ENCODE measurements at places on chromosomes 12 and 14.

- DNase-seq: no peak
Measured at GRCh38 chr12:54983536-54984101, 943 bp downstream of the TESPA1 start.

DNA sequence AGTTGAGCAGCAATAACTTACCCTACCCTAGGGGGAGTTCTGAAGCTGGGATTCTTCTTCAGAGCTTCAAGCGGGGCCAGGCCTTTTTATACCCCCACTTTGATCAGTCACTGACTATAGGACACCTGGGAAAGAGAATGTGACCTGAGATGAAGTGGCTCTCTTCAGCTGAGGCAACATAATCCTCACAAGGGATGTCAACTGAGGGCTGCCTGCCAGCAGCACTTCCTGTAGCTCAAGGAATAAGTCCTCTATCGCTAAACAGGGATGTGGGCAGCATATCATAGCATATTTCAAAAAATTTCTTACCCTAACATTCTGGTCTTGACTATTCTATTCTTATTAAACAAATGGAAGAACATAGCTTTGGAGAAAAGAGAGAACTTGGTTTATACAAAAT, 17.4 kb downstream of the LGALS3 start:
- DNase-seq: no peak

- no peak for DNase-seq
Measured at GRCh38 chr12:56951582-56952339, 5.6 kb downstream of the RDH16 start.

DNA sequence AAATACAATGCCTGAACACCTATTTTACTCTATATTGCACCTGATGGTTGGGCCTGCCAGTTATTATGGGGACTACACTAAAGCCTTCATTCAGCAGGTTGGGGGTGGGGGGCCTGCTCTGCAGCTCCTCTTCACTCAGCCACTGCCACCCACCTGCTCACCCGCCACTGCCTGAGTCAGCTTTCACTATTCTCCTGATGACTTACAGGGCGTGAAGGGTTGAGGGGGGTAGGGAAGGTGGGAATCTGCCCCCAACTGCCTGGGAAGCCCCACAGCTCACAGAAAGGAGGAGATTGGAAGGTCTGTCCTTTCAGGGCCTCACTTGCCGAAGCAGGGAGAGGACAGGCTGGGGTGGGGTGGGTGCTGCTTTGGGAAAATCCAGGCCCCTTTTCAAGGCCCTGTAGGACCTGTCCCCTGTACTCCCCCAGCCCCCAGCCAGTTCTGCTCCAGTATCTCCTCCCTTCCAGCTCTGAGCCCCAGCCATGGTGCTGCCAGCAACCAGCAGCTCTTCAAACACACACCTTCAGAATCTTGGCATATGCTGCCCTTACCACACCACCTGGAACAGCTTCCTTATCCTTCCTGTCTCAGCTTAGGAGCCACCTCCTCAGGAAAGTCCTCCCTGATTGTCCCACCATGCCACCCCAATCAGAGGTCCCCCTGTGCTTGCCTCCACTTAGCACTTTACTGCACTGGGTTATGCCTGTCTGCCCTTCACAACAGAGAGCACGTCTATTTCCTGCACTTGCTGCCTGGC, 33.1 kb downstream of the IRF2BPL start:
- DNase-seq: no peak

DNA sequence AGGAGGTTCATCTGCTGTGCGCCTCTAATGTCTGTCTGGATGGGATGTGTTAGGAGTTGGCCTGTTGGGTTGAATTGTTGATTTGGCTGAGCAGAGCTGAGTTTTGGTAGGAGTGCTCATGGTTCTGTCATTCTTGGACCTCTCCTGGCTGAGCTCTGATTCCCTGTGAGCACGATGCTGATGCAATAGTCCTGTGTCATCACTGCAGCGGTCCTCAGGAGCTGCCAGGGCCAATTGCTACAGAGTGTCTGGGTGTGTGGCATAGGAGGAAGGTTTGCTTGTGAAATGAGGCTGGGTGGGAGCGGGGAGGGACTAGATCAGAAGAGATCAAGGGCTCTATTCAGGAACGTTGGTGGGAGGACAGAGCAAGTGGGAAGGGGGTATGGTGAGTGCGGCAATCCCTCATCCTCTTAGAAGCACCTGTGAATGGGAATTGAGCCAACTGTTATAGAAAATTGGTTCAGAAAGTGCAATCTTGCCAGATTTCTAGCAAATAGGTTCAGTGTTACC, 21.2 kb downstream of the PEX5 start:
- DNase-seq: no peak

- no peak for DNase-seq
Measured at GRCh38 chr12:111448846-111449790, 43.4 kb downstream of the SH2B3 start.
